ENCODE measurements at places on chromosomes 5 and 9. TPM values are rescaled to one million over a fixed set of nuclear protein-coding genes. Genes with fewer than 3 reads are reported as not detected.

DNA sequence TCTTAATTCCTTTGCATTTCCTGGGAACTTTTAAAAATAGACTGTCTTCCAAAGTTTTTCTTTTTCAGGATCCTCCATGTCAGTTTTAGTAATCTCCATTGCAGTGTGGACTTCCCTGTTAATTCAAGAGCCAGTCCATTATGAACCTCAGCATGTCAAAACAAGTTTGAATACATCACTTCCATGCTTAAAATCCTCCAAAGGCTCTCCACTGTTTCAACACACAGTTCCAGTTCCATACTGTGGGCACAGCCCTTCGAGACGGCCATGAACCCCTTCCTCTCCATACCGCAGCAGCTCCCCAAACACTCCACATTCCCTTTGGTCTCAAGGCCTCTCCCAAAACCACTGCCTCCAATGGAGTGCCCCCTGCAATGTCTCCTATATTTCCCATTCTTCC lies 19.5 kb downstream of the LIFR start:
- no peak for DNase-seq
- H3K4me1 ChIP-seq: no peaks in the 10 kb centered on the region
- peaks cover 4% of the 10 kb centered on the region for H3K27me3 ChIP-seq
- H3K27ac ChIP-seq: no peak overlapping the region

DNA sequence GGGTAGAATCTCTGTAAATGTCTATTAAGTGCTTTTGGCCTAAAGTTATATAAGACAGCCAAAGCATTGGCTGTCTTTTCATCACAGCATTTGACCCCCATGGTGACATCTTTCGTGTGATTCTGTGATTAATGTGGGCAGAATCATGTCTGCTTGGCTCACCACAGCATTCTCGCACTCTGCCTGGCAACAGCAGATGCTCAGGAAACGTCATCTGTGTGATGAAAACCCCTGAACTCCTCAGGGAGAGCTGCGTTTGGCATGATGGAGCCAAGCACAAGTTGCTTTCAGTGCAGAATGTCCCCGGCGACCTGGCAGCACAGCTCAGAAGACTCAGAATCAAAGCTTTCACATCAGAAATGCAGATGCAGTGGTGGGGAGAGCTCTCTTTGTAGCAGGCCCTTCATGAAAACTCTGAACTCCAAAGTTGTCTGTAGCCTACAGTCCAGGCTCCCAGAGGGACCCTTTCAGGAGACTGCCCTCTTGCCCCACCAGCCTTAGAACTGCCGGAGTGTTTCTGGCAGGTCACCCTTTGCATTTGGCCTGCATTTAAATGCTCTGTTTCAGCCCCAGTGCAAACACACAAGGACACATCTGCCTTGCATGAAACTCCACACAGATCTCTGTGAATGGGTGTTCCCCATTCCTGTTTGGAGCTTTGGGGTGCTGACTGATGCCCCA lies 155.6 kb upstream of the PANK3 start:
- no peaks in the 10 kb centered on the region for H3K4me1 ChIP-seq
- no peaks in the 10 kb centered on the region for H3K27me3 ChIP-seq
- DNase-seq: no peak
- H3K4me3 ChIP-seq: no peak overlapping the region

DNA sequence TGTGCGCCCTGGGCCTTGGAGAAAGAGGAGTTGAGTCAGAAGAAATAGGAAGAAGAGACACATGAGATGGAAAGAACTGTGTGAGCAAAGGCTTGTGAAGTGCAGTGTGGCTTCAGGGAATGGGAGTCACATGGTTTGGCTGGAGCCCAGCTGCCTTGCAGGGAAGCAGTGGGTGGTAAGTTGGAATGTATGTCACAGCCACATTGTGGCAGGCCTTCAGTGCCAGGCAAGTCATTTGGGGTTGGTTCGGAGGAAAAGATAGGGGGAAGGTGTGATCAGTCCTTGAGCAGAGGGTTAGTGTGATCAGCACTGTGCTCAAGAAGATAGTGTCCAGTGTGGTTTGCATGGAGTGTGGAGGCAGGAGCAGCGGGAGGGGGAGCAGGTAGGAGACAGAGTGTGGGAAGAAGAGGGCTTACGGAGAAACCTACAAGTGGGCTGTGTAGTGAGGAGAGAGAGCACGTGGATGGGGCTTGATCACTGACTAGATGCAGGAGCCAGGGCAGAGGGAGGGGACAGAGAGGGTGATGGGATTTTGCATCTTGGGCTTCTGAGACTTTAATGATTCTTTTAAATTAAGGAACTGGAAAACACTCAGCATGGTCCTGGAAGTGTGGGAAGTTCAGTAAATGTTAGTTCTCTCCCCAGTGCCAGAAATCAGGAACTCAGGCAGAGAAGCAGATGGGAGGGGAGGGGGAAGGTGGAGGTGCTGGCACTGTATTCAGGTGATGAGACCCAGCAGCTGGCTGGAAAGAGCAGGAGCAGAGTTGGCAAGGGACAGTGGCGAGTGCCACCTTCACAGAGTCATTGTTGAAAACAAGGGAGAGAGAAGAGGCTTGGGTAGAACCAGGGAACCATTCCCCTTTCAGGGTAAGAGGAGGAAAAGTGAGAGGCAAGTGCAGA lies 46.6 kb downstream of the ARHGAP26 start:
- no peak overlapping the region for H3K27ac ChIP-seq
- H3K27me3 ChIP-seq: 0 out of 2 replicates have a peak, but pooled peaks cover 4% of the 10 kb centered on the region
- no peak for DNase-seq
- no peaks in the 10 kb centered on the region for H3K36me3 ChIP-seq
- no peaks in the 10 kb centered on the region for H3K4me1 ChIP-seq
- no peak overlapping the region for H3K4me3 ChIP-seq

Gene NUTM2G
- not detected for total RNA-seq

- no peak for DNase-seq
- peaks cover 75% of the 10 kb centered on the region for H3K36me3 ChIP-seq
These were observed 51.6 kb downstream of the NACC2 start for GRCh38 chr9:136043441-136043991.

Gene TIMD4
- not detected for total RNA-seq

- DNase-seq: no peak
- H3K4me1 ChIP-seq: peaks cover 29% of the 10 kb centered on the region
- H3K27me3 ChIP-seq: peaks cover 5% of the 10 kb centered on the region
- no peak overlapping the region for H3K27ac ChIP-seq
These were observed 80.0 kb downstream of the AK8 start for GRCh38 chr9:132797861-132798659.

DNA sequence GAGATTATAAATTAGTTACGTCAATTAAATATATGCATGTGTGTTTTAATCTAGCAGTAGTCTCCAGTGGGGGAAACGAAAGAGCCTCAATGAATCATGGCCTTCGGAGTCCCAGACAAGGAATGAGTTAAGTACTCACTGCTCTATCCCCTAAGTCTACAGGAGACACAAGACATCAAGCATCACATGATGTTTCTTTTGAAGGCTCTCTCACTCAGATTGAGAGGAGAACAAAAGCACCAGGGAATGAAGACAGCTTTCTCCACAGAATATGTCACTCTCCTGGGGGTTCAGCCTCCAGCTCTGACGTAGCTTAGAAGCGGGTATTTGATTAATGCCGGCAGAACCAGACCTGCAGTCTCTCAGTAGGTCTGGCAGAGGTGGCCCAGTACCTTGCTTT lies 381.4 kb downstream of the ACTL7B start:
- H3K36me3 ChIP-seq: no peaks in the 10 kb centered on the region
- no peak for DNase-seq
- no peak overlapping the region for H3K4me3 ChIP-seq
- H3K4me1 ChIP-seq: no peaks in the 10 kb centered on the region
- no peaks in the 10 kb centered on the region for H3K27me3 ChIP-seq

Gene APC
- total RNA-seq: 27.3 TPM

Gene NR6A1
- total RNA-seq: 55.4 TPM

Gene FBP2
- not detected for total RNA-seq

DNA sequence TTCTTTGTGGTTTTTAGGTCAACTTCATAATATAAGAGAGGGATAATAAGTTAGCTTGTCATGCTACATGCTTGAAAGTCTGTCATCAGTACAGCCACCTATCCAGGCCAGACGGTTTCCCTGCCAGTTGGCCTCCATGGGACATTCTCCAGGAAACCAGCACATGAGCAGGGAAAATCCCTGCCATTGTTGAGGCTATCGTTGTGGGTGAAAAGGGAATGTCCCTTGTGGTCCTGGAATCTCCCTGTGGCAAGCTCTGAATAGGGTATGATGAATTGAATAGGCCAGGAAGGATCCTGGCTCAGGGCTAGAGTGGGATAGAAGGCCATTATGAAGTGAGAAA lies 12.3 kb downstream of the F2RL1 start:
- H3K27ac ChIP-seq: no peak overlapping the region
- H3K4me3 ChIP-seq: no peak overlapping the region
- DNase-seq: no peak
- no peaks in the 10 kb centered on the region for H3K4me1 ChIP-seq
- no peaks in the 10 kb centered on the region for H3K36me3 ChIP-seq
- H3K27me3 ChIP-seq: peaks cover 6% of the 10 kb centered on the region

DNA sequence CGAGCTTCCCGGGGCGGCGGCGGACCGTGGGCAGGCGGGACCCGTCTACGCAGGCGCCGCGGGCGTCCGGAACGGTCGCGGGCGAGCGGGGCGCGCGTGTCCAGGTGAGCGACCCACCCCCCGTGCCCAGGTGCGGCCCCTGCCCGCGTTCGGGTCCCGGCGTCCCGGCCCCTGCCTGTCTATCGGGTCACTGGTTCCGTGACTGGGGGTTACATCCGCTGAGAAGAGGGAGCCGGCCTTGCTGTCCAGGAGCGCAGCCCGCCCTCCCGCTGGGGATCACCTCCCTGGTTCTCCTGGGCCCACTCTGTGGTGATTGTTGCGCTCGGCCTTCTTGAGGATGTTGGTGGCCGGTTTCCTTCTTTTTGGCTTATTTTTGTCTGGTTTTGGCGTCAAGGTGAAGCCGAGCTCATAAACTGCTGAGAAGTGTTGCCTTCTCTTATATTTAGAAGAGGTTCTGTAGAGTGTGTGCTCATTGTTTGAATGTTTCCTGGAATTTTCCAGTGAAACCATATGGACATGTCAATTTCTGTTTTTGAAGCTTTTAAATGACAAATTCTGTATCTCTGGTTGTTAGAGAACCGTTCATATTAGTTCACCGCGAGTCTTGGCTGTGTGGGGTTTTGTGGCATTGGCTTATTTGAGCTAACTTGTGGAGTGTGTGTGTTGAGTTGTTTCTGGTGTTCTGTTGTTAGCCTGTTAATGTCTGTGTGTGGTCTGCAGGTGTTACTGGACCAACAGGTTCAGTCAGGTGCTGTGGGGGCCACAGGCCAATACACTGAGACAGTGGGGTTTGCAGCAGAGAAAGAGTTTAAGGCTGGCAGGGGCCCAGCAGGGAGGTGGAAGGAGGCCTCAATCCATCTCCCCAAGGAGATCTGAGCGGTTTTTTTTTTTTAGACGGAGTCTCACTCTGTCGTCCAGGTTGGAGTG lies 621 bp downstream of the CEP72 start:
- peak overlapping the region; percentile 76 for H3K27ac ChIP-seq
- DNase-seq: no peak
- peaks cover 32% of the 10 kb centered on the region for H3K4me1 ChIP-seq
- peaks cover 14% of the 10 kb centered on the region for H3K27me3 ChIP-seq
- H3K4me3 ChIP-seq: peak overlapping the region; percentile 87
- H3K36me3 ChIP-seq: peaks cover 31% of the 10 kb centered on the region

DNA sequence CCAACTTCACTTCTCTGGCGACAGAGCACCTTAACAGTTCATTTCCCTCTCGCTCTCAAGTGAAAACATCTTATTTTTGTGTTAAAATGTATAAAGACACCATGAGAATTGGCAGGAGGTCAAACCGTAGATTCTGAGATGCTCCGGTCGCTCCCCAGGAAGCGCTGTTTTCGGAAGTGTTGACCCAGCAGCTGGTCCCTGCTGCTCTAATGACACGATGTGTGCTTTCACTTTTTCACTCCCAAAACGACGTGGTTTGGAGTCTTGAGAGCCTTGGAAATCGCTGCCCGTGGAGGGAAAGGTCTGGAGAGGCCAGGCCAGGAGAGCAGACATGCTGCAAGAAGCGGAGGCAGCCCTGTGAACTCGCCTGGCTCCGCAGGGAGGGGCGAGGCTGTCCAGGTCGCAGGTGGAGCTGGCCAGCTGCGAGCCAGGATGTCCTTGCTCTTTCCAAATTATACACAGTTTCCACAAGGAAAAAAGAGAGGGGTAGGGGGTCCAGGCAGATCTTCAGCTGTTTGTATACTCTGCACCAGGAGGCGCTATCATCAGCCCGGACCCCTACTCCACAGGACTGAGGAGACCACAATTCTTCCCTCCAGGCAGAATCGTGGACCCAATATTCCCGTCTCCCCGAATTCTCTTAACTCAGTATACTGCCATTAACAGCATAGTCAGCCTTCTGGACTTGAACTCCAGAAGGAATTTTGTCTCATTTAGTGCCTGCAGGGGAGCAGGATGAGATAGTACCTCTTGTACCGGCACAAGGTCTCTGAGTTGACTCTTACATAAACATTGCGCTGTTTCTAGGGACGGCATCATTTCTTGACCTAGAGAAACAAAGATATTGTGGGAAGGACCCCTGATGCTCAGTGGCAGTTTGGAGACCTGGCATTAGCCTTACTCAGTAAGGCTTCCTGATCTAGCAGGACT lies 248.6 kb upstream of the ANKRD55 start:
- no peak overlapping the region for H3K4me3 ChIP-seq
- H3K27me3 ChIP-seq: peaks cover 13% of the 10 kb centered on the region
- H3K36me3 ChIP-seq: no peaks in the 10 kb centered on the region
- peaks cover 13% of the 10 kb centered on the region for H3K4me1 ChIP-seq
- no peak for DNase-seq
- no peak overlapping the region for H3K27ac ChIP-seq

- H3K27ac ChIP-seq: peak overlapping the region; percentile 33
- no peaks in the 10 kb centered on the region for H3K36me3 ChIP-seq
- peaks cover 13% of the 10 kb centered on the region for H3K4me1 ChIP-seq
- DNase-seq: peak; percentile 63
These were observed 3.1 kb upstream of the IL6ST start for GRCh38 chr5:55997742-55998351.

DNA sequence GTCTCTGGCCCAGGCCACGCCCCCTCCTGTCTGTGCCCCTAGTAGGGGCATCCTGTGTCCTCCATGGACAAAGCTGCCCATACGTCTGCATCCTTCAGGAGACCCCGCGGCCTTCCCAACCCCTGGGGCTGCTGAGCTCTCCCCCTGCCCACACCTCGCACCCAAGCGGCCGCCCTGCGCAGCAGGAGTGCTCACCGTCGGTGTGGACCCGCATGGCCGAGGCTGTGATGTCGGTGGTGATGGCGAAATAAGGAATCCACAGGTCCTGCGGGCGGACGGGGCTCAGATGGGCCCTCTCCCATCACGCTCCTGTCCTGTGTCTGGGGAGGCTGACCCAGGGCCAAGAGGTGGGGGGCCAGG lies 4.8 kb upstream of the NSMF start:
- peaks cover 17% of the 10 kb centered on the region for H3K4me1 ChIP-seq
- no peak overlapping the region for H3K27ac ChIP-seq
- no peaks in the 10 kb centered on the region for H3K27me3 ChIP-seq
- no peaks in the 10 kb centered on the region for H3K36me3 ChIP-seq
- DNase-seq: no peak
- H3K4me3 ChIP-seq: no peak overlapping the region

- DNase-seq: no peak
- no peak overlapping the region for H3K27ac ChIP-seq
- H3K27me3 ChIP-seq: no peaks in the 10 kb centered on the region
- H3K4me3 ChIP-seq: no peak overlapping the region
These were observed 36.6 kb upstream of the PPARGC1B start for GRCh38 chr5:149693482-149693881.

GRCh38 chr5:100890461-100891008 lies 12.5 kb downstream of the ST8SIA4 start:
- H3K4me3 ChIP-seq: no peak overlapping the region
- no peak for DNase-seq
- no peak overlapping the region for H3K27ac ChIP-seq
- no peaks in the 10 kb centered on the region for H3K27me3 ChIP-seq
- no peaks in the 10 kb centered on the region for H3K4me1 ChIP-seq

- no peak overlapping the region for H3K27ac ChIP-seq
- H3K4me1 ChIP-seq: no peaks in the 10 kb centered on the region
- H3K27me3 ChIP-seq: no peaks in the 10 kb centered on the region
- H3K36me3 ChIP-seq: no peaks in the 10 kb centered on the region
- no peak overlapping the region for H3K4me3 ChIP-seq
- no peak for DNase-seq
These were observed 91.1 kb upstream of the RANBP3L start for GRCh38 chr5:36392818-36393217.

Gene CCDC180
- total RNA-seq: 2.3 TPM

Measured in K562 (cell line).